Fibroblast of skin of right biceps (primary cell): ENCODE measurements at places on chromosomes 3 and 15.
A peak's percentile ranks its signal among the peaks of the same experiment; 100 is the strongest.

- no peak for DNase-seq
Measured at GRCh38 chr3:17038900-17039553, 154.3 kb downstream of the PLCL2 start.

DNA sequence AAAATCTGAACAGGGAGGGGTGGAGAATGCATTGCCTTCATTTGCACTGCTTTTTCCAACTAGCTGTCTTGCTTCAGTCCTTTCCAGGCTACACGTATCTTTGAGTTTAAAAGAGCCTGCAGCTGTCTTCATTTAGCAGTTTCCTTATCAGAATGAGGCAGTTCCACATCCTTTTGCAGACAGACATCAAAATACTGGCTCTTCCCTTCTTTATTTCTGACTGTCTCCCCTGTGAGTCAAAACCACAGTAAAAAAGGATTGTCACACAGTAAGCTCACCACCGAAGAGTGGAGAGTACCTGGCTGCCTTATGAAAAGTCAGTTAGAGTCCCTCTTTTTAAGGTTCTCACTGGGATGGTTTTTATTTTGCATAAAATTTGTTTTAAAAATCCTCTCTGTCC lies 205.5 kb upstream of the CD96 start:
- DNase-seq, result peak; percentile 43

GRCh38 chr3:63921741-63922482 lies 9.7 kb upstream of the SCAANT1 start:
- no peak for DNase-seq

- DNase-seq, result peak; percentile 29
Measured at GRCh38 chr3:12553921-12554391, 2.9 kb upstream of the MKRN2 start.

DNA sequence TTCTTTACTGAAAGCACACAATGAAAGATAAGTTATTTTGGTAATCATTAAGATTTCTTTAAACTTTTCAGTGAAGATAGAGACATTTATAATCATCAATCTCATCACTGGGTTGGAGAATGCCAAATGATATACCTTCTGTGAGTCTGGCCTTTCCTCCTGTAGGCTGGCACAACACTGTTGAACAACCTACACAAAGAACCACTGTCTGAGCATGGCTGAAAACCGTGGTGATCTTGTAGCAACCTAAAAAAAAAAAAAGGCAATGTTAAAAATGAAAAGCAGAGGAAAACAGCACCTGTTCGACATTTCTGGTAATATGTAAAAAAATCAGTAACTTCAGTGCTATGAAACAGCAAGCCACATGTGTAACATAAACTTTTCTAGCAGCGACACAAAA lies 1.8 kb downstream of the RPS27L start:
- no peak for DNase-seq

GRCh38 chr3:121962443-121962842 lies 59.6 kb downstream of the ILDR1 start:
- no peak for DNase-seq

- DNase-seq, result no peak
Measured at GRCh38 chr15:65777053-65777452, 15.0 kb downstream of the DENND4A start.

DNA sequence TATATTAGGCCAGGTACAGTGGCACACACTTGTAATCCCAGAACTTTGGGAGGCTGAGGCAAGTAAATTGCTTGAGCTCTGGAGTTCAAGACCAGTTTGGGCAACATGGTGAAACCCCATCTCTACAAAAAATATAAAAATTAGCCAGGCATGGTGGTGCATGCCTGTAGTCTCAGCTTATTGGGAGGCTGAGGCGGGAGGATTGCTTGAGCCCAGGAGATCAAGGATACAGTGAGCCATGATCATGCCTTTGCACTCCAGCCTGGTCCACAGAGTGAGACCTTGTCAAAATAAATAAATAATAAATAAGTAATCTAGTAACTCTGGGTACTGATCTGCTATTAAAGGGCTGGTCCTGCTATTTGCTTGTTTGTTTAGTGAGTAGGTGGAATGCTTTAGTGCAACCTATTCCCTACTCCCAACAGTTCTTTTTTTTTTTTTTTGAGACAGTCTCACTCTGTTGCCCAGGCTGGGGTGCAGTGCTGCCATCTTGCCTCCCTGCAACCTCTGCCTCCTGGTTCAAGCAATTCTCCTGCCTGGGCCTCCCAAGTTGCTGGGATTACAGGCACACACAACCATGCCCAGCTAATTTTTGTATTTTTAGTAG lies 9.1 kb upstream of the INO80 start:
- DNase-seq, result no peak

DNA sequence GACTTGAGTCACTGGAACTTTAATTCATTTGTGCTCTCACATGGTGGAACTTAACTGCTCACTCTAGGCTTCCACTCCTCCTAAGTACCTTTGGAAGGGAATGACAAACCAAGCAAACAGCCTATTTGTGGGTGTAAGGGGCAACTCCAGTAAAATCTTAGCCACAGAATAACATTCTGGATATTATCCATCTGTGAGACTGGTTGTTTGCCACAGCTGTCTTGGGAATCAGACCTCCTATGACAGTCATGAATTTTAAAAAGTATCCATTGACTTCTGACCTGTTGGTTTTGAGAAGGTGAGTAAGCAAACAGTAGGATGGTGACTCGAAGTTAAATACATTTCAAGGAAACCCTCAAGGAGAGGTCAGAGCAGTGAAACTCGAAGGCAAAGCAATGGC lies 147.3 kb upstream of the CDIN1 start:
- DNase-seq, result peak; percentile 87

GRCh38 chr15:31977812-31978661 lies 52.3 kb upstream of the CHRNA7 start:
- peak; percentile 35 for DNase-seq

DNA sequence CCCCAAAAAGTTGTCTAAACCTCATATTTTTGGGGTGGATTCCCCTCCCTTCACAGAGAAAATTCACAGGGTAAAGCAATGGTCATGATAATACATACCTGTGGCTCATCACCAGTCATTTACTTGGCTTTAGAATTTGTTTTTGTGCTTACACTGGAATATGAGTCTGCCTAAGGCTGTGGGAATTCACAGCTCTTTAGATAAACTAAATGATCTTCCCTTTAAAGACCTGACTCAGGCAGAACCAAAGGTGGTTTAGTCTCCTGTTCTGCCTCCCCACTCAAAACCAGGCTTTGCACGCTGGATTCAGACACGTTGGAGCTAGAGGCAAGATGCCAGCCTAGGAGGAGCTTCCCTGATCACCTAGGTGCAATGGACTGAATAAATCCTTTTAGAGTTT lies 40.3 kb upstream of the BNC1 start:
- no peak for DNase-seq

- DNase-seq, result peak; percentile 34
Measured at GRCh38 chr3:121431726-121432517, 113.9 kb downstream of the POLQ start.

DNA sequence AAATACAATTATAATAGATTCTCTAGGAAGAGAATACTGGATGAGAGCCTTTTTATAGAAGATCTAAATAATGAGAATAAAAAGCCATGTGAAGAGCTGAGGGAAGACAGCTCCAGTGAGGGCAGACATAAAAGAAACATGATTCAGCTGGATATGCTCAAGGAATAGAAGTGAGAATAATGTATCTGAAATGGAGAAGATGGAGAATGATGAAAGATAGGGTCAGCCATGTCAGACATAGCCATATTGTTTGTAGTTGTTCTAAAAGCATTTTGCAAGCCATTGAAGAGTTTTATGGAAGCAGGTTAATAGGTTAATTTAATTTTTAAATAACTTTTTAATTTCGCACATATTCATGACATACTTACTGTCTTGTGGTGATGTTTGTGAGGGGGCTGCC lies 713.5 kb upstream of the ARPP21 start:
- no peak for DNase-seq

GRCh38 chr3:197335428-197336132 lies 37.2 kb upstream of the DLG1 start:
- DNase-seq, result no peak

DNA sequence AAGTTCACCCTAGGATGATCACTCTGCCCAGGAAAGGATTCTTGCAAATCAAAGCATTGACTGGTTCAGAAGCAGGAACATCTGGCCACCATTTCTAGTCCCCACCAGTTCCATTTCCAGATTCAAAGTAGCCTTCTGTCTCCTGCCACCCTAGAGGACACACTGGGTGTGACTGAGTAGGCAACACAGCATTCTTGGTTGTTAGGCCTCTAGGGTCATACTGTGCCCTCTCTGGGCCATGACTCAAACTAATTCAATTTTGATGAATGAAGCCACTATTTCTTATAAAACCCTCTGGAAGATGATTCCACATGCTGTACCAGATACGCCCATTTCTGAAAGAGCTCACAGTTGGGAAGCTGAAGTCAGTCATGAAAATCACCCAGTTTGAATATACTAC lies 69.7 kb downstream of the WDR76 start:
- DNase-seq, result no peak

DNA sequence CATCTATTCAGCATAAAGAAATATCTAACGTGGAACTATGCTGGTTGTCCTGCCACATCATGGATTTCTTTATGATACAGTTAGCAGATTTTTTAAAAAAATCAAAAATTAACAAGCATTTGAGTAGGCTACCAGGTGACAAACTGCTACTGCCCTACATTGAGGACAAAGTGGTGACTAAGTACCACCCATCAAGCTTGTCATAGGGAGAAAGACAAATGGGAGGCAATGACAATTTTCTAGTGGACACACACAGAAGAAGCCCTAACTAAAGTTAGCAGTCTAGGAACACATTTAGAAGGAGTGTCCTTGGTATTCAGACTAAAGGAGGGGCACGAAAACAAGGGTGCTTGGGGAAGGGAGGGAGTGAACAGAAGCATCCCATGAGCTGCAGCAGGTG lies 131.2 kb downstream of the TBL1XR1 start:
- DNase-seq, result no peak

DNA sequence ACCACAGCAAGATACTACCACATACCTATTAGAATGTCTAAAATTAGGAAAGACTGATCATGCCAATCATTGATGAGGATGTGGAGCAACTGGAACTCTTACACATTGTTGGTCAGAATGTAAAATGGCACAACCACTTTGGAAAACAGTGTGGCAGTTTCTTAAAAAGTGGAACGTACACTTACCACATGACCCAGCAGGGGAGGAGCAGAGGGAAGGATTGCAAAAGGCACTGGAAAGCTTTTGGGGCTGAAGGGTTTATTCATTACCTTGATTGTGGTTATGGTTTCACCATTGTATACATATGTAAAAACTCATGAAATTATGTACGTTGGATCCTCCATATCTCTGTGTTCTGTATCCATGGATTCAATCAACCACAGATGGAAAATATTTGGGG lies 3.3 kb upstream of the EHD4 start:
- no peak for DNase-seq

DNA sequence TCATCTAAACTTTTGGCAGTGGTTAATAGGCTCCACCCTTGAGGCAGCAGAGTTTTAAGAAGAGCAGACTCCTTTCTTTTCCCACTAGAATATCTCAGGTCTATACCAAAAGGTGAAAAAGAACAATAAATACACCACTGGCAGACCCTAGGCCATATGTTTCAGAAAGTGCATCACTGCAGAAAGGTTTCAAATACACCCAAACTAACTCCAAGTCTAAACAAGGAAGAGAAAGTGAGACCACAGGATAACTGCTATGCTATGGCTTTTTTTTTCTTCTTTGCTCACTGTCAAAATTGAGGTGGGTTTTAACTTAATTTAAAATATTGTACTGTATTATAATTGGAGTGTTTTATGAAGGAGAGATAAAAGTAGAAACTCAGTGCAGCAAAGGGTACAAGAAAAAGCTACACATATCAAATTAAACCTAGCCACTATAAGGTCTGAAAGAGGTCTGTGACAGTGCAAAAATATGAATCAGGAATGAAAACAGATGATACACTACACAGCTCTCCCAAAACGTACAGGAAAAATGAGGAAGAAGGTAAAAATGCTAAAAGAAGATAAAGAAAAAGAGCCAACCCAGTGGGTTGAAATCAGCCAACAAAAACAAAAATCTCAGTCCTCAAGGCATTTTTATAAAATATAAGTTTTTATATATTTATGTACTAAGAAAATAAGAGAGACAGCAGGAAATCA lies 8.4 kb downstream of the SNX4 start:
- no peak for DNase-seq

GRCh38 chr15:31150732-31151231 lies 49.3 kb upstream of the TRPM1 start:
- no peak for DNase-seq

DNA sequence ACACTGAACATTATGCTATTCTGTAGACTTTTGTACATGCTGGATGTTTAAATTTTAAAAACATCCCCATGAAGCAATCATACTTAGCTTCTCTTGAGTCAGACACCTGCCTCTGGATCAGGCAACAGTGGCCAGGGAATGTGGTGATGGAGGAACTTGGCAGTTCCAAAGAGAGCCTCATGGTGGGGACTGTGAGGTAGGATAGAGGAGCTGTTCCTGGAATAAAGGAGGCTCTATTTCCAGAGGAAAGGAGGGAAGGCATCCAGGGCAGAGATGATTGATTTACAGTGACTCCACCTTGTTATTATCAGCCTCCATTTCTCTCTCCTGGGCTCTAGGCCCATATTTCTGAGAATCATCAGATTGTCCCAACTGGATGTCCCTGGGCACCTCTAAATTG lies 35.0 kb upstream of the ABHD17C start:
- peak; percentile 63 for DNase-seq

DNA sequence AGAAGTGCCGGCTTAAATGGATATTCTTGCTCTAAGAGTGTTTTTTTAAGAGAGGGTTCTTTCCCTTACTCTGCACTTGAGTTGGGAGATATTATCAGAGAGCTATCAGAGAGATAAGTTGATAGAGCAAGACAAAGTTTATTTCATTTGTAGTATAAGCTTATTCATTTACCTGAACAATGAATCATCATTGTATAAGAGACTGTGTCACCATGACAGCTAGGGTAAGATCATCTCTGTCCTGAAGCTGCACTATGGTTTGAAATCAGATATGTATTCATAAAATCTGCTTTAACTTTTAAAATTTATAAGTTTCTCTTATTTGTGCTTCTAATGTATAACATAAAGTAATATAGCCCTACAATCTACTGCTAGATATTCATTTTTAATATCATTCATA lies 128.1 kb upstream of the ARL6 start:
- DNase-seq, result no peak

GRCh38 chr15:58520936-58521292 lies 89.1 kb downstream of the LIPC start:
- no peak for DNase-seq

- no peak for DNase-seq
Measured at GRCh38 chr3:58351920-58352319, 19.2 kb downstream of the PXK start.
